ENCODE measurements at places on chromosomes 4 and X.

DNA sequence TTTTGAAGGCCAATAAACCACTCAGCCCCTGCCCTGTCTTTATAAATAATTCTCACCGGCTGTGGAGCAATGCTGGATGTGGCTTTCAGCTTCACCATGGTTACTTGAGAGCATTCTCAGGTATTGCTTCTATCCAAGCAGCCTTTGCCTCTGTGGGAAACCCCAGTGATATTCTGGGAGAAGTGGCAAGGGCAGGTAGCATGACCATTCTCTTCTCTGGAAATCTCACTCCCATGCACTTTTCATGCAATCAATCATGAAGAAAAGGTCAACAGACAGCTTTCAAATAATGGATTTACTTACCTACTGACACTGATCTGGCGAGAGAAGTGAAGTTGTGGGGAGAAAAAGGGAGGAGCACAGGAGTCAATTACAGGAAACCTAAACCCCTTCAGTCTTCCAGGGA lies 49.5 kb downstream of the UNC5C start:
- no peak for DNase-seq

GRCh38 chrX:136210806-136211205 lies 40.4 kb downstream of the MAP7D3 start:
- DNase-seq: no peak

- DNase-seq: no peak
Measured at GRCh38 chr4:18021470-18021719, 160 bp downstream of the LCORL start.

- no peak for DNase-seq
Measured at GRCh38 chrX:150262456-150262855, 100.7 kb upstream of the MAMLD1 start.

- no peak for DNase-seq
Measured at GRCh38 chr4:184147858-184148737, 69.6 kb downstream of the ENPP6 start.

GRCh38 chrX:17591741-17592110 lies 145.6 kb upstream of the SCML1 start:
- DNase-seq: no peak

- DNase-seq: no peak
Measured at GRCh38 chrX:66176134-66176533, 12.1 kb downstream of the HEPH start.

DNA sequence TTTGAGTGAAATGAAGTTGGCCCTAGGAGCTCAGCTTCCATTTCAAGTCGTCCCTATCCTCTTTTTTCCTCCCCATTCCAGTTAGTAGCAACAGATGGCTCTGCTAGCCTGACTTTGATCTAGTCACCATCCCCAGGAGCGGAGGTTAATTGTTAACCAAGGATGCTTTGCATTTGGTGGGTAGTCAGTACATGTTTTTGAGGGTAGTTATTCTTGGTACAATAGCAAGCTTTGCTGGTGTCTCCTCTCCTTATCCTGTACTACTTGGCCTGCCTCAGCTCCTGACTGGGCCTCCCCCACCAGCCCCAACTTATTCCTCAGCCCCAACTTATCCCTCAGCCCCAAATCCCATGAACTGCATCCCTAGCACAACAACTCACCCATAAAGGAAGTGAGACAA lies 14.8 kb upstream of the RTL5 start:
- no peak for DNase-seq

- no peak for DNase-seq
Measured at GRCh38 chr4:110248831-110249253, 50.4 kb upstream of the ELOVL6 start.

All from omental fat pad (tissue), 4 donors.